ENCODE measurements at places on chromosomes 11 and 22. TPM values are rescaled to one million over a fixed set of nuclear protein-coding genes. Genes with fewer than 3 reads are reported as not detected.

GRCh38 chr11:60561254-60561653 is 46.1 kb downstream of the MS4A13 start:
- DNase-seq: no peak

DNA sequence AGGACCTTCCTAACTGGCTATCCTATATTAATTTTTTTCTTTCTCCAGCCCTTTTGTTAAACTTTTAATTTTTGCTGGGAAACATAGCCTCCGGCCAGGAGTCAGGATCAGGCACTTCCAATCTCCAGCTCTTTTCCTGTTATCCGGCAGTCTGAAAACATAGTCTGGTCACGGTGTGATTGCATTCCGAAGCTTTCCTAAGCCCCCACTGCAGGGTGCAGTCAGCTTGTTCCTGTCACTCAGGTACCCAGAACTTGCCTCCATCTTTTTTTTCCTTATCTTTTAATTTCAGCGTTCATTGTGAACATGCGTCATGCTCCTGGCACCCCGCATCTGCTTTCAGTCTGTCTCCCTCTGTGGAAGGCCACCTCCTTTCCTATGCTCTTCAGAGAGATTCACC is 59.4 kb downstream of the GRK3 start:
- no peak for DNase-seq

DNA sequence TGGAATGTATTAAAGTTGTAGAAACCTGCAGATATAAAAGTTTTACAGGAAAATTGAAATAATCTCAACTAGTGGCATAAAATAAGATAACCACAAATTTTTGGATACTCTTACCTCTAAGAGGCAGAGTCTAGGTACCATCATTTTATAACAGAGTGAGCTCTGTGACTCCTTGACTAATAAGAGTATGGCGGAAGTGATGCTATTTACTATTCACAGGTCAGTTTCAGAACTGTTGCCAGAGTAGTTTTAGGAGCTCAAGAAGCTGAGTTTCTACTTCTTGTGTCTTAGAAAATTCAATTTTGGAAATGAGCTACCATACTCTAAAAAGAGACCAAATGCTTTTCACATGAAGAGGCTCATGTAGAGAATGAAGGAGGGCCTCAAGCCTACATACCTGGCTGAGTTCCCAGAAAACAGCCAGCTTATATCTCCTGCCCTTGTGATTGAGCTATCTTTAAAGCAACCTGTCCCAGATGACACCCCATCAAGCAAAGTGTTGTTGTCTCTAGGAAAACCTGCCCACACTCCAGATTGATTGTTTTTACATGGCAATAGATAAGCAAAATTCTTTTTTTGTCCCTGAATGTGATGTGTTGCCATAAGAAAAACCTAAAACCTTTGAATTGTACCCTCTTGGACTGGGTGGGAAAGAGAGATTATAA is 712.8 kb upstream of the CNTN5 start:
- DNase-seq: no peak

DNA sequence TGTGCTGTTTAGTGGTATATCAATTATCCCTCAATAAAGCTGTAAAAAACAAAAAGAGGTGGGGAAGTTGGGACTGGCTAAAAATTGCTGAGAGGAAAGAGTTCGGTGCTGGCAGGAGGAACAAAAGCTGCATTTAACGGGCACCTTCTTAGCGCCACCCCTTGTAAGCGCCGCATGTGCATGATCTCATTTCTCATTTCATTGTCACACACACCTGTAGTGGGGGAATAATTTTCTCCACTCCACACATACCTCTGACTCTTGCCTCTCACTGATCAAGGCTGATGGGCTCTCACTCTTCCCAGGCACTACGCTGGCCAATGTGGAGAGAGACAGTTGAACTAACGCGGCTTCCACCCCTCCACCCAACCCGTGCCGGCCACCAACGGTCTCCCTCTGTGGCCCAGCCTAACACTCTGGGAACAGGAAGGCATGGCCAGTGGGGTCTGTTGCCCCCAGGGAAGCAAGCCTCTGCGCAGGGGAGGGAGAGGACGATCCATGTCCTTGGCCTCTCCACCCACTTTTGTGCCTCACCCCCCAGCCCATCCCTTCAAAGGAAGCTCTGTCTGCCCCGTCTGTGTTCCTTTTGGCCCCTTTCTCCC is 186.7 kb upstream of the SYT13 start:
- DNase-seq: no peak

DNA sequence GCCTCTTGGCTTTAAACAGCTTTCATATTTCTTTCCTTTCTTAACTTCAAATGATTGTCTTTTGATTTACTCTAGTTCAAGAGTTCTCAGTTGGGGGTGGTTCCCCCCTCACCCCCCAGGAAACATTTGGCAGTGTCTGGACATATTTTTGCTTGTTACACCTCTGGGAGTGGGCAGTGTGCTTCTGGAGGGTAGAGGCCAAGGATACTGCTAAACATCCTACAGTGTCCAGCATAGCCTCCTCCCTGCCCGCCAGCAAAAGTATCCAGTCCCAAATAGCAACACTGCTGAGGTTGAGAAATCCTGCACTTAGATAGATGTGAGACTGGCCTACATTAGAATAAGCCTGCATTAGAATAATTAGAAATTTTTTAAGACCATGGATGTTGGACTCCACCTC is 3.2 kb downstream of the PPP6R3 start:
- no peak for DNase-seq

DNA sequence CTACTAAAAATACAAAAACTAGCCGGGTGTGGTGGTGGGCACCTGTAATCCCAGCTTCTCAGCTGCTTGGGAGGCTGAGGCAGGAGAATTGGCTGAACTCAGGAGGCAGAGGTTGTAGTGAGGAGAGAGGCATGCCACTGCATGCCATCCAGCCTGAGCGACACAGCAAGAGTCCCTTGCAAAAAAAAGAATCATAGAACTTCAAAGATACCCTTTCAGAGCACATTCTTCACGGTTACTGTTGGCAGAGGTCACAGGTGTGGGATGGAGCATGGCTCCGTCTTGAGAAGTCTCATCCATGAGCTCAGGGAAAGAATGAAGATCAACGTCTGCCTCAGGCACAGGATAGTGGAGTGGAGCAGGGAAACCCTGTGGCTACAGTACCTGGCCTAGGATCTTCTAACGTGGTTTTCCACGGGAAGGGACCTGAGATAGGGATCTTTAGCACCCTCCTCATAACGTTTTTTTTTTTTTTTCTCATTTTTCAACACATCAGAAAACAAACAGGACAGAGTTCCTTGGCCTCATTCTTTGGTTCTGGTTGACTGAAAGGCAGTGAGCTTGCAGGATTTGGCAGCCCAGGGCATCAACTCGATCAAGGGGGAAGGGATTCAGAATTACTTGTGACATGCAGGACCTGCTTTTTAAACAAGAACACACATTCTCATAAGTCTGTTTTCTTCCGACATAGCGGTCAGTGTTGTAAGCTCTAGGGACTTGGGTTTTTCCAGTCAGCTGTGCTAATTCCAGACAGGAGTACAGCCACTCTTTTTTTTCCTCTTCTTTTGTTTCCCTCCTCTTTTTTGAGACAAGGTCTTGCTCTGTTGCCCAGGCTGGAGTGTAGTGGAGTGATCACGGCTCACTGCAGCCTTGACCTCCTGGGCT is 22.8 kb downstream of the F2 start:
- no peak for DNase-seq

DNA sequence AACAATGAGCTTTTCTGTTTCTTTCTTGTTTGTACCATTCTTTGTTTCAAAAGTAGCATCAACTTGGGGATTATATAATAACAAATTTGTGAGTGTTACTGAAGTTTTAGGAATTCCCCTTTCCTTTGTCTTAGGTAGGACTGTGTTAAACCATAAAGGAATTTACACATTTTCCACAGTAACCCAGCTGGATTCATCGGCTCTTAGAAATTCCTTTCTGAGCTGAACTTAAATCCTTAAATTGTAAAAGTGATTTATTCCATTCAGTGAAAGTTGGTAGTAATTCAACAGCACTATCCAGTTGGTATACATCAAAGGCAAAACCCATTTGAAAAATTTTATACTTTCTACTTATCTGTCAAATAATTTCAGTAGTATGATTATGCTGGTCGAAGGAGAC is 11.8 kb downstream of the EMSY start:
- no peak for DNase-seq

DNA sequence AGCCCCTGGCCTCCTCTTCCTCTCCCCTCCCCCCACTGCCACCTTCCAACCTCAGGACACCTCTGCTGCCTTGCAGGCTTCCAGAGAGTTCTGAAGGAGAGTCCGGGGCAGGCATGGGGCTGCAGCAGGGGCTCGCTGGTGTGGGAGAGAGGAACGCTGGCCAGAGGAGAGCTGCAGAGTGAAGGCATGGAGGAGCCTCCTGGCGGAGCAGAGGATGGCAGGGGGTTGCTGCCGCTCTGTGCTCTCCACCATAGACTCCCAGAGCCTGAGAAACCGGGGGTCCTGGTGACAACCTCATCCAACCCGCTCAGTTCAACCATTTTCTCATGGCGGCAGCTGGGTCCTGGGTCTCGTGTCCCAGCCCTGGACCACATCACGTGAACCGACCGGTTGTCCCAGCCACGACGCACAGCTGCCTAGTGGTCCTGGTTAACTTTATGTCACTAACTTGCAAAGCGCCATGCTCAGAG is 17.5 kb downstream of the MRGPRG start:
- DNase-seq: no peak

DNA sequence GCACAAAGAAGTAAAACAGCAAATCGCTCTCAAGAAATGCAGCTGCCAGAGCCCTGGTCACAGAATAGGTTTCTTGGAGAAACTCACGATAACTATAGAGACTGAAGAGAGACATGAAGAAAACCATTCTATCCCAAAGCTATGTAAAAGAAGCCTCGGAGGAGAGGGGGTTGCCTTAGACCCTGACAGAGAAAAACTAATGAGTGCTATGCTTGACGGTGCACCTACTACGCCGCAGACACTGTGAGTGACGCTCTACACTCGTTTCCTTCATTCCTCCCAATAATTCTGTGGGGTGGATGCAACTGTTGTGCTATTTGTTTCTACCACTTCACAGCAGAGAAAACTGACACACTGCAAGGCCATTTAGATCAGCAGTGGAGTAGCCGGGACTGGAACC is 121.8 kb downstream of the ETS1 start:
- no peak for DNase-seq

DNA sequence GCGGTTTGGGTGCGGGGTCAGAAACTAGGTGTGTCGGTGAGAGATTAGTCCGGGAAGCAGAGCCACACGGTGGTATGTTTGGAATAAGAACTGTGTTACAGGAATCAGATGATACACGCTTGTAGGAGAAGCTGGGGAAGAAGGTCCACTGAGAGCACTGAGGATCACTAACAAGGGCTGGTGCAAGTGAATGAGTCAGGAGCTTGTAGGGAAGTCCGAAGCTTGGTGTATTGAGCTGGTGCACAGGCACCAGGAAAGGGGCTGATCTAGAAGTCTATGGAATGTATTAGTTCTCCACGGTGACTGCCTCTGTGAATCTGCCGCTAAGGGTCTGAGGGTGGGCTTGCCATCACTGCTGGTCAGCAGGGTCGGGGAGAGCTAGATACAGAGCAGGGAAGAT is 18.8 kb upstream of the GRK3 start:
- DNase-seq: no peak

DNA sequence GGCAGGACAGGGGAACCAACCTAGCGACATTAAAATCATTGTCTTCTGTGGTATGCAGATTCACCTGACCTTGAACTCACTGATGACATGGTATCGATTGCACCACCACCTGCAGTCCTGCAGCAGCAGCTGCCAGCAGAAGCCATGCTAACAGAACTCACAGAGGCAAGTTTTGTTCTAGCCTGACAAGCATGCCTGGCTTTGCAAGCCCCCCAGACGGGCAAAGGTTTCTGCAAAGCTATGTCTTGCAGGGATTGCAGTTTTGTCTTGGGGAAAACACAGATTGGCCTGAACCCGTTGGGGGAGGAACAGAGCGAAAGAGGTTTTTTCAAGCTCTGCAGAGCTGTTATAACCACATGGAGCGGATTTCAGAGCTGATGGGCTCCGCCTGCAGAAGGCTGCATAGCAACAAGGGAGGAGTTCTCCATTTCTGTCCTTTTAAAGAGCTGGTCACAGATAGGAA is 221.0 kb downstream of the HIPK3 start:
- no peak for DNase-seq

DNA sequence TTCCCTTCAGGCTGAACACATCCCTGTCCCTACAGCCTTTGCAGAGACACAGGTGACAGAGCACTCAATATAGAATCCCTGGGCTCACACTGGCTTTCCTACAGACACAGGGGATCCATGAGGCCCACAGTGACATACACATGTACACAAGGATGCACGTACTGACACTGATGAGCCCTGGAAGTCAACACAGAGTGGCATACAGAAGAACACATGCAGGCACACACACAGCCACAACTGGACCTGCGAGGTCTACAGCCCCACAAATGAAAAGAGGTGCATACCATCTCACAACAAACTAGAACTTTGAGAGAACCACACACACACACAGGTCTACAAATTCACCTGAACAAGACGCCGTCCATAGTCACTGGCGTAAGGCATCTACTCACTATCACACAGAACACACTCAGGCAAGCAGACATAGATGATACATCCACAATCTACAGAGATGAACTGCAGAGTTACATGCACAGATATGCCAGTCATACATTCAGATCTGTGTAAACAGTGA is 3.5 kb upstream of the ZNF74 start:
- no peak for DNase-seq

DNA sequence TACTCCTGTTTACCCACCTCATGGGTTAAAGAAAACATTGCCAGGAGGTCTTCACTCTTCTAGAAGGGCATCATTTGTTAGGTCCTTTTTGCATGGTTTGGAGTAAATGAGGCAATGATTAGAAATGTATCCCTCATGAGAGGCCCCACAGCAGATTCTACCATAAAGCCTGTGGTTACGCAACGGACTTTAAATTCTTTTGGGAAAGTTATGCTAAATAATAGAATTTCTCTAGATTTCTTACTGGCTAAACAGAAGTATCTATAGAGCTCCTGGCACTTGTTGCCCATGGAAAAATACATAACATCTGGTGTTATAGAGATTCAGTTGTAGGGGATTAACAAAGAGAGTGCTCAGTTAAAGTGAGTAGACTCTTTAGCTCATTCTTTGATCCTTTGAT is 15.1 kb upstream of the ATXN10 start:
- no peak for DNase-seq

- peak; percentile 3 for DNase-seq
These were observed 787.7 kb downstream of the NTM start for GRCh38 chr11:132158091-132158490.

HPS4 gene
- total RNA-seq: 11.6 TPM

CDC42EP1 gene
- 6.8 TPM for total RNA-seq

PGA5 gene
- not detected for total RNA-seq

NKAPD1 gene
- total RNA-seq: 13.9 TPM

OR8G1 gene
- total RNA-seq: under 0.01 TPM

PPP1CA gene
- total RNA-seq: 234 TPM

KRTAP5-10 gene
- total RNA-seq: not detected
